ENCODE measurements at places on chromosomes 16 and 17.

DNA sequence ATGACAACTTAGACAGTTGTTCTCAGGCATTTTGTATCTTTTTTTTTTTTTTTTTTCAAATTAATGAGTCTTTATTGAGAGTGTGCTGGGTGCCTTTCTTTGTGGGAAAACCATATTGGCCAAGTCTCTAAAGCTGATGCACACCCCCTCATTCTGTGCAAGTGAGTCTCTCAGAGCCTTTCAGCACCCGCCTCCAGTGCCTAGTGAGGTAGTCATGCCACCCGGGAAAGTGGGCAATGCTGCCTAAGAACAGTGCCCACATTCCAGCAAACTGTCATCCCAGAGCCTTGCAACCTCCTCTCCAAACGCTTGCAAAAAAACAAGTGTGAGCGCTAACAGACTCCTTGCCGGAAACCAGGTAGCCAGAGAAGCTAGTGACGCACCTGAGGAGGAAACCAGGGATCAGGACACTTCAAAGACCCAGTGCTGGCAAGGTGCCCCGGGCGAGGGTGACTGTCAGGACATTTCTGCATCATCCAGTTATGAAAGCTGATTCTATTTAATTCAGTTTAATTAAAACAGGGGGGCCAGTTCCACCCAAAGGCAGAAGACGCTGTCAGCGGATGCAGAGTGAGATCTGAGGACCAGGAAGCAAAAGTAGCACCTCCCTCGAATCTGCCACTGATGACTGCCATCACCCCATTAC lies 34.9 kb downstream of the SMARCE1 start:
- DNase-seq: no peak

DNA sequence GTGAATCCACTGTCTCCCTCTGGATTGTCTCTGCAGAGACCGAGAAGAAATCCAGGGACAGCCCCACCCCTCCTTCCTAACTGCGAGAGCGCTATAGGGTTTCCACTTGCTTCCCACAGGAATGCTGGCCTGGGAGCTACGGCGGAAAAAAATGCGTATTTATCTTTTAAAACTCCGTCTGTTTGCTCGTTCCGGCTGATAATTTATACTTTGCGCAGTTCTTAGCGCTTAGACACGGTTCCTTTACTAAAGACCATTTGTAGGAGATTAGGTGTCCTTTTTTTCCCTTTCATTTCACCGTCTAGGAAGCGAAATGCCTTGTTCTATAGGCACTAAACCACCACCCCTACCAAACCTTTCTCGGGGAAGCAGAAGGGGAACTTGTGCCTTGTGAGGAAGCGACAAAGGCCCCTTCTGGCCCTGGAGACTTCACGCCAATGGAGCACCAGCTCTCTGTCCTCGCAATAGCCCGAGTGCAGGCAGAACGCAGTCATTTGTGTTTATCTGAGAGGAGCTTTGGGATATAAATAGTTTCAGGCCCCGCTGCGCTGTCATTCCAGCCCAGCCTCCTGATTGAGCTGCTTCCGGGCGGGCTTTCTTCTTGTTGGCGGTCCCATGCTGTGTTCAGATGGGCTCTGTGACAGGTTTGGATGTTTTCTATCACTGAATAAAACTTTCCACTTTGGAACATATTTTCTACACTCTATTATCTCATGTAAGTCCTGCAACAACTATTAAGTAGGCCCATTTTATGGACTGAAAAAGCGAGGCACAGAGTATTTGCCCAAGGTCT lies 791 bp upstream of the SUPT4H1 start:
- peak; percentile 67 for DNase-seq

- peak; percentile 39 for DNase-seq
Measured at GRCh38 chr17:7004398-7005253, 7.8 kb upstream of the RNASEK start.

GRCh38 chr16:65758620-65759019 lies 607.9 kb upstream of the CDH5 start:
- no peak for DNase-seq

GRCh38 chr17:27368980-27369379 lies 75.1 kb downstream of the WSB1 start:
- DNase-seq: no peak

DNA sequence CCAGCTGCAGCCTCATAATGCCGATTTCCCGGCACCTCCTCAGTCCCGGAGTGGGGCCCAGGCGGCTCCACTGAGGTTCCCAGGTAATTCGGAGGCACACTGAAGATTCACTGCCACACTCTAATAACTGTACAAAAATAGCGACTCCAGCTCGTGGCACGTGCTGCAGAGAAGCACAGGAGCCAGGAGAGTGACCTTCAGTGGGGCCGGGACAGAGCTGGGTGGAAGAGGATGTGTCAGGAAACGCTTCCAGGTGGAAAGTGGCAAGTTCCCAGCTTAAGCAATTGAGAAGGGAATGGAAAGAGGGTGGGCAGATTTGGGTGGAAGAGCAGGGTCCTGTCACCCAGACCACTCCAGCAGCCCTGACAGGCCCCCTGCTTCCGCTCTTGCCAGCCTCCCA lies 3.1 kb upstream of the TRAP1 start:
- DNase-seq: no peak

GRCh38 chr17:79473111-79473875 lies 137.6 kb downstream of the RBFOX3 start:
- no peak for DNase-seq

DNA sequence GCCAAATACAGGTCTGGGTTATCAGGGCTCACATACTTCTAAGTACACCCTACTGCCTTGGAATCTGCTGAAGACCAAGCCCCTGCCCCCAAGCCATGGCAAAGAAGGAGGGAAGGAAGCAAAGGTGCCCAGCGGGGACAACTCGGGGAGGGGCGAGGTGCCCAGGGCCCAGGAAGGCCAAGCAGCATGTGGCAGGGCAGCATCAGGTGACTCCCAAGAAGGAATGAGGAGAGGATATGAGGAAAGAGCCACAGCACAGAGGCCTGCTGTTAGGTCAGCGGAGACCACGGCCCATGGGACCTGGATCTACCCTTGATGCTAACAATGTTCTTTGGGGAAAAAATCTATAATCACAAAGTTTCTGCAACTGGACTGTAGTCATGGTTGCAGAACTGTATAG lies 142.6 kb upstream of the CRHR1 start:
- no peak for DNase-seq

DNA sequence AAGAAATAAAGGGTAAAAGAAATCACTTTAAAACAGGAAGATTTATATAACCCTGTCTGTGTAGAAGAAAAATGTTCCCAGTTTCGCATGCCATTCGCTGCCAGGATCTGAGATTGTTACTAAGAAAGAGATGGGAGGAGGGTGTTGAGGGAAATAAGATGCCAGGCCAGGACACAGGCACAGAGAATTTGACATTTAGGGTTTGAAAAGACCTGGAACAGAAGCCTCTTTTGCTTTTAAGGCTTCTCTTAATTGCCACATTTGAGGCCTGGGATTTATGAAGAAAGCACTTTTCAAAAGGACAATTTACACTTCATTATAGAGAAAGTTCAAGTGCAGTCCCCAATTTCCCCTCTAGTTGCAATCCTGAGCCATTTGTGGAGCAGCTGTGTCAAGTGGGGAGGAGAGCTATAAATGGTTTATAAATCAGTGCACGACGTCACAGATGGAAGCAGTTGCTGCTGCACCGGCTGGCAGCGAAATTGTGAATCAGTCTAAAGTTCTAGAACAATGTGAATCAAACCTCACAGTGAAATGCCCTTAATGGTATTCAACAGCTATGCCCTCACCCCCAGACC lies 26.5 kb upstream of the C16orf87 start:
- DNase-seq: no peak

DNA sequence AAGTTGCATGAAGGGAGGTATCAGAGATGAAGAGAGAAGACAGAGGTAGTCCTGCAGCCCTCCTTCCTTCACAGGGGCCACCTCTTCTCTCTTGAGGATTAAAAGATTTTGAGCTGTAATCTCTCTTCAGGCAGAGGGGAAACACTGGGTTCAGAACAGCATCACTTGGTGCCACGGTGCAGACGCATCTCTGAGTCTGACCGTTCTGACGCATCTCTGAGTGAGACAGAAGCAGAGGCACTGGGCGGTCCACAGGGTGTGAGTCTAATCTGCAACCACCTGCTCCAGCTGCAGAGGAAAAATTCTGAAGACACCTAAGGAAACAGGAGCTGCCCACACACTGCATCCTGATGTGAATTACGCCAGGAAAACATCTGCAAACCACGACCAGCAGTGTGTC lies 5.3 kb upstream of the KRT37 start:
- DNase-seq: no peak

DNA sequence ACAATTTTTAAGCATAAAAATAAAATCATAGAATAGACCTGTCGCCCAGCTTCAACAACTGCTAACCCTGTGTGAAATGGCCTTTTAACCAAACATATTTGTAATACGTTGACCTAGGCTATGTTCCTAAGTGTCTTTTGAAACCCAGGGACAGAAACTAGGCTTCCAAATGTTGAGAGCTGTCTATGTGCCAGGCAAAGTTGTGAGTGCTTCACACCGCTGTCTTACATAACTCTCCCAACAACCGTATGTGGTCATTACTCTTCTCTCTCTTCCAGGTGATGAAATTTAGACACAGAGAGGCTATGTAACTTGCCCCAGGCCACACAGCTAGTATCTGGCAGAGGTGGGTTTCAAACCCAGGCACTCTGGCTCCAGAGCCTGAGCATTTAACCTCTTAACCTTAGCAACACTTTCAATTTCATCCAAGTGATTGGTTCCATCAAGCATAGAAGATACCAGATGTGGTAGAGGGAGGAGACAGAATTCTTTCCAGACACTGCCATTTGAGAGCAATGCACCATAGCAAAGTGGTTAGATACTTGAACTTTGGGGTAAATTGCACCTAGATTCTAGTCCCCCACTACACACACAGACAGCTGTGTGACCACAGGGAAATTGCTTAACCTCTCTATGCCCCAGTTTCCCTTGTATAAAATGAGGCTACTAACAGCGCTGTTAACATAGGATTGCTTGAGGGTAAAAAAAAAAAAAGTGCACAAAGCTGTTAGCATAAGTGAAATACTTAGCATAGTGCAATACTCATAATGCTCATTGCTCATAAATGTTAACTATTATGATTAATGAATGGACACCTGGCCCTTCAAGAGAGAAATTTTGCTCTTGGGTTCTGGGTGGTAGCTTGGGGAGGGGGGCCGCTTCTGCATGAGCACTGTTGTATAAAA lies 160.6 kb downstream of the IRX3 start:
- DNase-seq: no peak

Data from left hindlimb (tissue), 1 donor.